Right renal cortex interstitium (tissue), 3 donors: ENCODE measurements at places on chromosomes 5 and 9.

DNA sequence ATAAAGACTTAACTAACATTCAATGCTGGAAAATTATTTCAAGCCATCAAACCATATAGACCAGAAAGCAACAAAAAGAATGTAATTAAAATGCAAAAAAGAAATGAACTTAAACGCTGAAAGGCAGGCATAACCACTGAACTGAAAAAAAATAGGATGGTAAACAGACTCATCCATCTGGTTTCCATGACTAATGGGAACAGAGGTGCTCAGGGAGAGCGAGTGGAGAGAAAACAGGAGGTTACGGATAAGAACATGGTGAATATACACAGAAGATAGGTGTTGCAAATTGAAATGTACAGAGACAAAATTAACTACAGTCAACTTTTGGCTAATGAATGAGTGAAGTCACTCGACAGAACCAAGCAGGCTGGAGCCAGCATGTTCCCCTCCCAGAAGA is 43.5 kb upstream of the RNF38 start:
- no peak for DNase-seq

DNA sequence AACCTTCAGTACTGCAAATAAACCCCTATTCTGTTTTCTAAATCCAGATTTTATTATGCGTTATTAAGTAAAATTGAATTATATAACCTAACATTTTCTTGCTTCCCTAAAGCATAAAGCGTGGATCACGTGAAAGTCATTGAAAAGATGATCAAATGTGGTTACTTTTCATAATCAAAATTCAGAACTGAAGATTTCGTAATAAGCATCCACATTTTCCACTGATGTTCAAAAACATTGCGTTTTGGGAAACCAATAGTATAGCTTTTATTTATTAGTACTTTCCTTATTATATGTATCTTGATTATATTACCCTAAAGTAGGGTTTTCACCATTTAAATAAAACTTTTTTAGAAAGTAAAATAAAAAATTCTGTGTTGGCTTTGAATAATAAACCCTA is 1.8 kb downstream of the SLF1 start:
- no peak for DNase-seq

- no peak for DNase-seq
Observed at GRCh38 chr5:93305984-93306383, 275.0 kb downstream of the NR2F1-AS1 start.

- no peak for DNase-seq
Observed at GRCh38 chr5:32709750-32710549, 1.2 kb upstream of the NPR3 start.
